Suprapubic skin (tissue), 4 donors: ENCODE measurements at places on chromosomes 7 and 10. TPM values are rescaled to one million over a fixed set of nuclear protein-coding genes. Genes with fewer than 3 reads are reported as not detected.

DNA sequence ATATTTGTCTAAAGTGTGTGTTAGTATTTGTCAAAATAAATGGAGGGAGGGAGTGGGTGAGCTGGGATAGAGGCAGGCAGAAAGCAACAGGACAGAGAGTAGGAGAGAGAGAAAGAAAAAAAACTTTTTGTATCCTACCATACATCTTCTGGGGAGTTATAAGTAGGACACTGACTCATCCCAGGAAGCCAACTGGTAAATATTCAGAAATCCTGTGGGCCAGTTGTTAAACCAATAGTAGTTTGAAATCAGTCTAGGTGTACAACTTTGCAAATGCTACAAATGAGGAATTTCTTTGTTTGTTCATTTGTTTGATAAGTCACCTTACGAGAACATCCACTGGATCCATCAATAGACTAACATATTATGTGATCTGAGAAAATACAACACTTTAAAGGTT lies 980.9 kb downstream of the GATA3 start:
- H3K27me3 ChIP-seq, result no peaks in the 10 kb centered on the region
- H3K27ac ChIP-seq, result no peak overlapping the region
- no peak for DNase-seq
- H3K4me3 ChIP-seq, result no peak overlapping the region
- H3K36me3 ChIP-seq, result no peaks in the 10 kb centered on the region
- no peaks in the 10 kb centered on the region for H3K4me1 ChIP-seq

Gene CPN1
- total RNA-seq, result not detected

- no peak overlapping the region for H3K4me3 ChIP-seq
- H3K4me1 ChIP-seq, result peaks cover 14% of the 10 kb centered on the region
- DNase-seq, result peak; percentile 53
- H3K27ac ChIP-seq, result no peak overlapping the region
These were observed 15.2 kb upstream of the COMTD1 start for GRCh38 chr10:75250934-75251333.

- peaks cover 8% of the 10 kb centered on the region for H3K4me1 ChIP-seq
- no peak overlapping the region for H3K4me3 ChIP-seq
- no peaks in the 10 kb centered on the region for H3K27me3 ChIP-seq
- peaks cover 20% of the 10 kb centered on the region for H3K36me3 ChIP-seq
- no peak overlapping the region for H3K27ac ChIP-seq
These were observed 5.7 kb upstream of the AP5Z1 start for GRCh38 chr7:4769761-4770160.

DNA sequence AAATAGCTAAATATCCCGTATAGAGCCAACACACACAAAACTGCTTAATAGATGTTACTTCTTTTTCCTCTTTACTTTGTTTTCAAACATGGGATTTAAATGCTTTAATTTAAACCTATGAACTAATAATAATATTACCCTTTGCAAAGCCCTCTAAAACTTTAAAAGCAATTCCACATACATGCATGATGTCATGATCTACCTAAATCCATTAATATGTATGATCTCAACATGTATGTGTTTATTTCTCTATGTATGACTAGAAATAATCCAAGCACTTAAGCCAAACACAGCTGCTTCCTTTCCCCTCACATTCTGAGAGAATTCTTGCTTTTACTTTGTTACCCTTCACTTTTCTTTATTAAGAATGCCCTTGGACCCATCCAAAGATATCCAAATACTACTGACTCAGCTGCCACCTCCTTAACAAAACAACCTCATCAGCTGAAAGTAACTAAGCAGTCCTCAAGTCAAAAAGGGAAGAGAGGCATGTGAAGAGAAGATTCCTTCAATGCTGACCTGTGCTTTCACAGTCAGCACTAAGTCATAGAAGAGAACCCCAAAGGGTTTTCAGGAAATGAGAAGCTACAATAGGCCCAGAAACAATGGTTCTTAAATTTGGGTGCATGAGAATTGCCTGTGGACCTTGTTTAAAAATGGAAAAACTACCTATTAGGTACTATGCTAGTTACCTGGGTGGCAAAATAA lies 266.4 kb upstream of the LRGUK start:
- no peaks in the 10 kb centered on the region for H3K36me3 ChIP-seq
- H3K27ac ChIP-seq, result no peak overlapping the region
- no peak overlapping the region for H3K4me3 ChIP-seq
- no peaks in the 10 kb centered on the region for H3K4me1 ChIP-seq

- no peaks in the 10 kb centered on the region for H3K4me1 ChIP-seq
- no peaks in the 10 kb centered on the region for H3K27me3 ChIP-seq
- no peaks in the 10 kb centered on the region for H3K36me3 ChIP-seq
These were observed 33.0 kb downstream of the TMEM106B start for GRCh38 chr7:12244129-12244528.

Gene CDHR3
- total RNA-seq, result 6.5 TPM

GRCh38 chr10:52514481-52514880 lies 200.4 kb downstream of the DKK1 start:
- no peak overlapping the region for H3K27ac ChIP-seq
- no peaks in the 10 kb centered on the region for H3K4me1 ChIP-seq
- no peaks in the 10 kb centered on the region for H3K36me3 ChIP-seq
- DNase-seq, result no peak
- no peak overlapping the region for H3K4me3 ChIP-seq
- no peaks in the 10 kb centered on the region for H3K27me3 ChIP-seq

DNA sequence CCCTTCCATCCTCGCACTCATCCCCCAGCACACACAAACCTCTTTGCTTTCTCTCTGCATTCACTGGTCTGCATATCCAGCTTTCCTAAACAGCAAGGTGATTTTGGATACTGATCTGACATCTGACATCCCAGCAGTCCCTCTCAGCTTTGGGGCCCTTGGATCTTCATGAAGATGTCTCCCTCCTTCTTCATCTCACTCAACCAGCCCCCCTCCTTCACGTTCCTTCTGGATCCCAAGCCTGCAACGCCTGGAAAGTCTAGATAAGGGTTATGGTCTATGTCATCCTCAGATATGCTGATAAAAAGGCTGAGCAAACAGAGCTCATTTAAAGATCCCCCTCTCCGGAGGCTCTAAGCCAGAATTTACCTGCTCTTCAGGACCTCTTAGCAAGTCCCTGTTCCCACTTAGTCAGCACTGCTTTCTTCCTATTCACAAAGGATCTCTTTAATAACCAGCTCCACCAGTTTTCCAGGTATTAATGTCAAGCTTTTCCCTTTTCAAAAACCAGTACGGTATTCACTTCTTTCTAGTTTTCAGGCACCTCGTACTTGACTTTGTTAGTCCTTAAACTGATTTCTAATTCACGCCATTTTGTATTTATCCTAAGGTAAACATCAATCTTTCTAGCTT lies 38.9 kb downstream of the CREB3L2 start:
- H3K27ac ChIP-seq, result peak overlapping the region; percentile 18
- H3K4me3 ChIP-seq, result no peak overlapping the region
- no peak for DNase-seq
- no peaks in the 10 kb centered on the region for H3K27me3 ChIP-seq

Gene PKD1L1
- total RNA-seq, result 2.6 TPM

Gene MRC1
- 7.0 TPM for total RNA-seq

Gene OR2A7
- total RNA-seq, result 14.6 TPM

Gene SH2D4B
- total RNA-seq, result 0.18 TPM

GRCh38 chr7:150340024-150340749 lies 1.2 kb downstream of the RARRES2 start:
- no peak for DNase-seq
- peak overlapping the region; percentile 63 for H3K27ac ChIP-seq
- peak overlapping the region; percentile 51 for H3K4me3 ChIP-seq
- H3K4me1 ChIP-seq, result peaks cover 27% of the 10 kb centered on the region
- H3K27me3 ChIP-seq, result peaks cover 27% of the 10 kb centered on the region

Gene STARD3NL
- 7.7 TPM for total RNA-seq

- H3K27ac ChIP-seq, result no peak overlapping the region
- no peak for DNase-seq
- no peaks in the 10 kb centered on the region for H3K4me1 ChIP-seq
- H3K4me3 ChIP-seq, result no peak overlapping the region
- H3K27me3 ChIP-seq, result no peaks in the 10 kb centered on the region
These were observed 1148.9 kb downstream of the CNTNAP2 start for GRCh38 chr7:147265528-147265927.

DNA sequence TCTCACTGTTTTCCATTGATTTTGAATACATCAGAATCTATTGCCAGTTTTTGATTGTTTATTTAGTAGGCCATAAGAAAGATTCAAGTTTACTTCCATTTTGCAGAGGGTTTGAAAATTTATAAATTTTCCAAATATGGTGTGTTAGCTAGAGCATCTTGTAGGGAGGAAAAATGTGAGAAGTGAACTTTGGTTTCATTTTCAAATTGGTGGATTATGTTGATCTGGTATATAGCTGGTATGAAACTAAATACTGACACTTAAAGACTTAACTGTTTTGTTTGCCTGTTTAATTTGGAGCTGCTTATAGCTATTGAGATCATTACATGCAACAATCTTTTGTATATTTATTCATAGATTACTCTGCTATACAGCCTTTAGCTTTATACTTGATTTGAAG lies 108.1 kb downstream of the ADAM22 start:
- H3K27me3 ChIP-seq, result no peaks in the 10 kb centered on the region
- H3K27ac ChIP-seq, result no peak overlapping the region
- H3K4me3 ChIP-seq, result no peak overlapping the region
- no peaks in the 10 kb centered on the region for H3K4me1 ChIP-seq
- DNase-seq, result no peak
- no peaks in the 10 kb centered on the region for H3K36me3 ChIP-seq

GRCh38 chr10:3714531-3714930 lies 70.5 kb downstream of the KLF6 start:
- peaks cover 18% of the 10 kb centered on the region for H3K4me1 ChIP-seq
- H3K4me3 ChIP-seq, result no peak overlapping the region
- DNase-seq, result no peak
- no peaks in the 10 kb centered on the region for H3K36me3 ChIP-seq

DNA sequence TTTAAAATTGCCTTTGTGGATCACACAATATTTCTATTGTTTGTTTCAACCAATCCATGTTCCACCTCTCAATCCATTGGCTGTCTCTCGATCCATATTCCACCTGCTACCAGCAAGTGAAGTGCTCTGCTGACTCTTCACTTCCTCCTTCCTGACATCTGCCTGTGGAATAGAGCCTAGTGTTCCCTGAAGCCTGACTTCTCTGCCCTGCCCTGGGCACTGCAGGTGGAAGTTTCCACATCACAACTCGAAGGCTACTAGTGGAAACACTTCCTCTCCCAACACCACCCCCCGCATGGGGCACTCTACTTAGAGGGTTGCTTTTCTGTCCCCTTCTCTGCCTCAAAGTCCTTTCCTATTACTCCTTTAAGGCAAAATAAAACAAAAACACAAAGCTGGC lies 563.8 kb upstream of the IGFBP3 start:
- H3K27ac ChIP-seq, result no peak overlapping the region
- no peak overlapping the region for H3K4me3 ChIP-seq
- H3K36me3 ChIP-seq, result no peaks in the 10 kb centered on the region
- DNase-seq, result no peak

Gene GDF2
- total RNA-seq, result not detected

Gene SLC16A9
- total RNA-seq, result 0.64 TPM

DNA sequence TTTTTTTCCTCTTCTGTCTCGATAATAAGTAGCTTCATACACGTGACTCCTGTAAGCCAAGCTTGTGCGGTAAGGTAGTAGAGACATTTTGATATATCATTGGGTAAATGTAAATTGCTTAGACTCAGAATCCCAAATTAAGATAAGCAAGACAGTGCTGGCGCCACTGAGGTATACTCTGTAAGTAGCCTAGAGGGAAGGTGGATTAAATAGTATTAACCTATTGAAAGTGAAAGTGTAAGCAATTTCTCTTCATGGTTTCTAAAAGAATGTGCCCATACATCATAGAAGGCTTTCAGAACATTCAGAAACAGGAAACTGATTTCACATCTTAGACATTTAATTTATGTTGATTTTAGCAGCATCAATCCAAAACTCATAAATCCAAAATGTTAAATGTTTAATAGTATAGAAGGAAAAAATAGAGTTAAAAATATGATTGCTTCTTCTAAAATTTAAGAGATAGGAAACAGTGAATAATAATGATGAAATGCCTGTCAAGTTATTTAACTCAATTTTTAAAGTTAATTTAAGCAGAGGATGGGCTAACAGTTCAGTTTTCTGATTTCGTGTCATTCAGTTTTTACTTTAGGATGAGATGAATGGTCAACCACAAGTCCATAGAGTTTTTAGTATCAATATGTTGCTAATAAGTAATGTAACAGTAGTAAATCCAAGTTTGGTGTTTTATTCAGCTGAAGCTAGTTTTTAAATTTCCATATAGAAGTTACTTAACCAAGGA lies 36.8 kb downstream of the LRRC72 start:
- H3K27me3 ChIP-seq, result no peaks in the 10 kb centered on the region
- no peaks in the 10 kb centered on the region for H3K36me3 ChIP-seq
- no peak overlapping the region for H3K27ac ChIP-seq
- H3K4me1 ChIP-seq, result peaks cover 3% of the 10 kb centered on the region

GRCh38 chr10:104067525-104067924 lies 18.2 kb downstream of the COL17A1 start:
- H3K27ac ChIP-seq, result no peak overlapping the region
- peaks cover 6% of the 10 kb centered on the region for H3K4me1 ChIP-seq
- H3K4me3 ChIP-seq, result no peak overlapping the region
- H3K36me3 ChIP-seq, result peaks cover 3% of the 10 kb centered on the region
- no peaks in the 10 kb centered on the region for H3K27me3 ChIP-seq
- DNase-seq, result no peak

Gene RBP3
- total RNA-seq, result not detected

Gene NEBL
- 49.9 TPM for total RNA-seq

Gene MINDY4
- 5.8 TPM for total RNA-seq

Gene AGAP6
- total RNA-seq, result 43.4 TPM

DNA sequence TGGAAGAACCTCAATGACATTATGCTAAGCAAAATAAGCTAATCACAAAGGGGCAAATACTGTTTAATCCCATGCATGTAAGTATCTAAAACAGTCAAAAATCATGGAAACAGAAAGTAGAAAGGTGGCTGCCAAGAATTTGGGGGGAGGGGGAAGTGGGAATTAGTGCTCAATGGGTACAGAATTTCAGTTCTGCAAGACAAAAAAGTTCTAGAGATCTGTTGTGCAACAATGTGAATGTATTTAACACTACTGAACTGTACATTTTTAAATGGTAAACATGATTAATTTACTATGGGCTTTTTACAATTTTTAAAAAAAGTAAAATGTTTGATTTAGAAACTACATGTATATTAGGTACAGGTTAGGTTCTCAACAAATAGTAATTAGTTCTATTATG lies 11.9 kb downstream of the EZH2 start:
- no peaks in the 10 kb centered on the region for H3K4me1 ChIP-seq
- no peak overlapping the region for H3K4me3 ChIP-seq
- H3K36me3 ChIP-seq, result no peaks in the 10 kb centered on the region
- H3K27me3 ChIP-seq, result no peaks in the 10 kb centered on the region
- no peak overlapping the region for H3K27ac ChIP-seq

- no peaks in the 10 kb centered on the region for H3K4me1 ChIP-seq
- H3K27ac ChIP-seq, result no peak overlapping the region
- H3K27me3 ChIP-seq, result no peaks in the 10 kb centered on the region
- H3K4me3 ChIP-seq, result no peak overlapping the region
- H3K36me3 ChIP-seq, result no peaks in the 10 kb centered on the region
These were observed 80.9 kb downstream of the NEURL1 start for GRCh38 chr10:103574097-103575061.
